ENCODE measurements at places on chromosomes 7 and 10.

DNA sequence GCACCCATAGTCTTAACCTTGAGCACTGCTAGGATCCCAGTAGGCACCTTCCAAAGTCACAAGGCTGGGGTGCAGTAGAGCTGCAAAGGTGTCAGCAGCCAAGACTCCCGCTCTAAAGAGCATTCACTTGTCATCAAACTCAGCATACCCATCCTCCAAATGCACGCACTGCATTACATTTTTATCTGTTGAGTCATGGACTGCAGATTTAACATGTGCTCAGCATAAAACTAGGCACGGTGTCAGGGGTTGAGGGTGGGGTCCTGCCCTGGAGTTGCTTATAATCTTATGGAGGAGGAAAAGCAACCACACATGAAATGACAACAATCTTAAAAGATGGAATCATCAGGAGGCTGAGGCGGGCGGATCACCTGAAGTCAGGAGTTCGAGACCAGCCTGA, 102.6 kb downstream of the PARP12 start:
- no peak for DNase-seq

GRCh38 chr7:139718859-139719258, 58.9 kb downstream of the HIPK2 start:
- DNase-seq: no peak

- DNase-seq: no peak
Measured at GRCh38 chr7:6162650-6163366, 109.6 kb downstream of the CYTH3 start.

DNA sequence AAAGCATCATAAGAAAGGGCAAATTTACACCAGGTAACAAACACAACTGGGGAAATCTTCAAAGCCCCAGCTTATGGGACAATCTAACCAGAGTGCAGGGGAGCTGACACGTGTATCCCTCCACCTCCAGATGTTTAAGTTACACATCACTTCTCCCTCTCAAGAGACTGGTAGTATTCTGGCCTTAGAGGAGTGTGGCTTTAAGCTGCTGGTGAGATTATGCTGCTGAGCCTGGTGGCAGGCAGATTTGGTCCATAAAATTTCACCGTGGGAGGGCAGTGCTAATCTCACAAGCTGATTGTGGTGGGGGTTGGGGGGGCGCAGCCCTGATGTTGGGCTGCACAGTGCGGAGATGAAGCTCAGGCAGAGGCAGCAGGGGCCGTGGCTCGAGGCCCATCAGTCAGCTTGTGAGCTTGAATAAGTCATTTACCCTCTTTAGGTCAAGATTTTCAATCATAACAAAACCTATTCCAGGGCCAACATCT, 431.0 kb upstream of the GALNT17 start:
- no peak for DNase-seq

DNA sequence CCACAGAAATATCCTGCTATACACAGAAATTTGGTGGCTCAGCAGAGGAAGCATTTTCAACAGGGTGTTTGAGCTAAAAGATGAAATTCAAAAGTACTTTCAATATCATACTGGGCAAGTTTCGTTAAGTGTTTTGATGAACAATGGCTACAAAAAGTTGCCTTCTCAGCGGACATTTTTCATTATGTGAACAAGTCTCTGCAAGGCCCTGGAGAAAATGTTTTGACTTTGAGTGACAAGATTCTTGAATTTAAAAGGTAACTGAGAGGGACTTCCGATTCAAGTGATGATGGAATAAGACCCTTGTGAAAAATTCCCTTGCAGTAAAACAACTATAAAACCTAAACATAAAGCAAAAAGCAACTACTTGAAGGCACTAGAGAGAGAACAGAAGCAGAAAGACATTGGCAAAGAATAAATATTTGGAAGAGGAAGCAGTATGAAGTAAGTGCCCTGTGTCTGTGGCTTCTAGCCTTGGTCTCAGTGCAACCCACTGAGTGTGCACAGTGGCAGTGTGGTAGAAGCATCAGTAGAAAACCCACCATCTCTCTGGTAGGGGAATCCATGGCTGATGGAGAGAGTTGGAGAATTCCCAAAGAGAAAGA, 62.5 kb upstream of the NAMPT start:
- no peak for DNase-seq

GRCh38 chr7:76343931-76344321, 14.9 kb downstream of the YWHAG start:
- DNase-seq: no peak

DNA sequence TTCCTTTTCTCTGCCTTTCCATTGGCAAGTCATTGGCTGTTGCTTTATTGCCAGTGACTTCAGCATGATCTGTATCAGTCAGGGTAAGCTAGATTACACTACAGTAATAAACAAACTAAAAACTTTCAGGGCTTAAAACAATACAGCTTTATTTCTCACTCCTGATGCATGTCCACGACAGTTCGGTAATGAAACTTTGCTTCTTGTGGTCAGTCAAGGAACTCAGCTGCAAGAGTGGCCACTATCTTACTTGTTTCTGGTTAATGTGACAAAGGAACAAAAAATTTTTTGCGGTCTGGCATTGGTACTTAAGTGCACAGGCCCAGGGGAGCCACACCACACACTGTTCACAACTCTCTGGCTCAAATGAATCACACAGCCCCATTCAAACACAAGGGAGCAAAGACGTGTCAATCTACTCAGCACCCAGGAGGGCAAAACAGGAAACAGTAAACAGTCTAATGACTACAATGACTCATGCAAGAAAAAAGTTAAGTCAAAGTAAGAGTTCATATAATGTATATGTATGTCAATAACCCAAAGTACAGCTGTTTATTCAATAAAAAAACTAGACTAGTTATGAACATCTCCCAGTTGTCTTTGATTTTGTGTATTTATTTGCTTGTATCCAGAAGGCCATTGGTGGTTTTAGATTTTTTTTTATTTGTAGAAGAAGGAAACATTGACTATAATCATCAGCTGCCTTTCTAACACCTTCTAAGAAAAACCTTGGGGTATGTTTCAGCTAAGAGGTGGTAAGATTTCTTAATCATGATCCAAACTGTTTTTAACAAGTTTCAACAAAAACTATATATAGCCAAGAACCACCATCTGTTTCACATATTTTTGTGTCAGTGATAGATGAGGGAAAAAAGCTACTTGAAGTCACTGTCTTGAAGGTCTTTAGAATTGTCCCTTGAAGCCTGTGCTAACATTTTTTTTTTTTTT, 134.4 kb upstream of the FAM3C start:
- DNase-seq: no peak

Measured in renal cortex interstitium (tissue), 15 donors.